ENCODE measurements at places on chromosomes 16 and 17. TPM values are rescaled to one million over a fixed set of nuclear protein-coding genes. Genes with fewer than 3 reads are reported as not detected.

DNA sequence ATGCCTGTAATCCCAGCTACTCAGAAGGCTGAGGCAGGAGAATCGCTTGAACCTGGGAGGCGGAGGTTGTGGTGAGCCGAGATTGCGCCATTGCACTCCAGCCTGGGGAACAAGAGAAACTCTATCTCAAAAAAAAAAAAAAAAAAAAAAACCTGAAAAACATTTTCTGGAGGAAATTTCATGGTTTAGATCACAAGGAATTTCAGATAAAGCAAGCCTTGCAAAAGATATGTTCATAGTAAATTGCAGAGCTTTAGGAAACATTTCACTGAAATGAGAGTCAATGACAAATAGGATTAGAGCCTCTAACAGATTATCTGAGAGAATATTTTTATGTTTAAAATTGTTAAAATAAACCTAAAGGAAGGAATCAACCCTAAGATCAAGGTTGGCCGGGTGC is 3.2 kb downstream of the TAF15 start:
- no peak for DNase-seq

- DNase-seq, result no peak
Measured at GRCh38 chr17:46722662-46723285, 95.7 kb downstream of the WNT3 start.

- DNase-seq, result no peak
Measured at GRCh38 chr17:39143552-39144093, 7.8 kb downstream of the PLXDC1 start.

Gene CLDN6
- 0.26 TPM for total RNA-seq

GRCh38 chr17:78667741-78668640 is 90.8 kb upstream of the DNAH17 start:
- DNase-seq, result no peak

- DNase-seq, result no peak
Measured at GRCh38 chr16:81097230-81097629, 1.0 kb upstream of the GCSH start.

GRCh38 chr16:64428463-64429113 is 693.3 kb downstream of the CDH11 start:
- DNase-seq, result no peak

Gene P2RX1
- 5.1 TPM for total RNA-seq
